ENCODE measurements at places on chromosomes 16 and 17.
A peak's percentile ranks its signal among the peaks of the same experiment; 100 is the strongest.

DNA sequence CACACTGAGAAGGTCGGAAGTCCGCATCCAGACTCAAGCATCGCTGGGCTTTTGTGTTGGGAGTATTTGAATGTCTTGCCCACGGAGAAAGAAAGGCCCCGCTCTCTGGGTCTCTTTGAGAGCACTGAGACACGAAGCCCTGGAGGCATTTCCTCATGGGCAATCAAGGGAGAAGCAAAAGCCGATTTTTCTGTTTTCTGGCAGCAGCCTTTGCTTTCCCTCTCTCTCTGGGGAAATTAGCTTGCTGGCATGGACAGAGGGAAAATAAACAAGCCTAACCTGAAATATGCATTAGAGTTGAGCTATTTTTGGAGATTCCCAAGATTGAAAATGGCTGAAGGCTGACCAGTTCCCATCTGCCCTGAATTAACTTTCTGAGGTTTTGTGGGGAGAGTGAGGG lies 238.7 kb downstream of the HAPSTR1 start:
- no peak for DNase-seq

GRCh38 chr17:49249292-49249794 lies 18.8 kb upstream of the PHOSPHO1 start:
- no peak for DNase-seq

DNA sequence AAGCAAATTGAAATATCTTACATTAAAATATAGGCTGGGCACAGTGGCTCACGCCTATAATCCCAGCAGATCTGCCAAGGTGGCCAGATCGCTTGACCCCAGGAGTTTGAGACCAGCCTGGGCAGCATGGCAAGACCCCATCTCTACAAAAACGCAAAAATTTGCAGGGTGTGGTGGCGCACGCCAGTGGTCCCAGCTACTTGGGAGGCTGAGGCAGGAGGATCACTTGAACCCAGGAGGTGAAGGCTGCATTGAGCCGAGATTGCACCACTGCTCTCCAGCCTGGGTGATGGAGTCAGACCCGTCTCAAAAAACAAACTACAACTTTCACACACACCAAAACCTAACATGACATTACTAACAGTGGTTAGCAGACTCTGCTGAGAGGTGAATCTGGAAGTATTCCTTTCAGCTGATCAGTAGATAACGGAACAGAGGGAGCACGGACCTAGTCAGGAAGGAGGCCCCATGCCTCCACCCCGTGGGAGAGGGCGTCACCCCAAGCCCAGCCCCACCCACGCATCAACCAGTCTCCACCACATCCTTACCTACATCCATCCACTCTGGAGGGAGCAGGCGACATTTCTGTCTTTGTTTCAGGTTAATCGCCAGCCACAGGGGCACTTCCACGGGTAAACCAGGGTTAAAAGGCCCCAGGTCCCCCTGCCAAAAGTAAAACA lies 1.7 kb downstream of the GINS2 start:
- DNase-seq: no peak

DNA sequence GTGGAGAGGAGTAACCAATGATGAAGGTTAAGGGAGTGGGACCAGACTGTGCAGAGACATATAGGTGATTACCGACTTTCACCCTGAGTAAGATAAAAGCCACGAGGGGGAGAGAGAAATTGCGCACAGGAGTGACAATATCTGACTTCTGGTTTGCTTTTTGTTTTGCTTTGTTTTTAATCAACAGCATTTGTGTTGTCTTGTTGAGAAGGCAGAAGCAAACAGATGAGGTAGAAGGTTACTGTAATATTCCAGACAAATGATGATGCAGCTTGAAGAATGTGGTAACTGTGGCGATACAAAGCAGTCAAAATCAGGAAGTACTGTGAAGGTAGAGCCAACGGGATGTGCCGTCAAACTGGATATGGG lies 7.5 kb downstream of the PELP1 start:
- DNase-seq: no peak

DNA sequence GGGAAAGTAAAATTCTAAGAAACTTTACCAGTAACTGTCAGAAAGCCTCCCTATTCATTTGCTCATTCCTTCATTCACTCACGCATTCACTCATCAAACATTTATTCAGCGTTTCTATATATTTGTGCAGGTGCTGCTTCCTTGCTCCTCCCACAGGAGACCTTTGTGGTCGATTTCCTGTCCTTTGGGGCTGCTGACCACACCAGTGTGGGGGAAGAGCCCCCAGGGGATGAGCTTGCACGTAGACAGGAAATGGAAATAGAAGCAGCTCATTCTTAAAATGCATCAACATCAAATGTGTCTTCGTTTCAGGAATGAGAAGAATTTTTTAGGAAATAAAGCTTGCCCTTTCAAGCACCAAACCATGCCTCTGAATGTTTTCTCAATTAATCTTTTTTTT lies 9.6 kb downstream of the PIK3R6 start:
- peak; percentile 68 for DNase-seq

GRCh38 chr16:24013054-24013636 lies 177.4 kb downstream of the PRKCB start:
- no peak for DNase-seq

- no peak for DNase-seq
Observed at GRCh38 chr17:7123844-7124243, 9.2 kb upstream of the ASGR2 start.

GRCh38 chr17:44304651-44305050 lies 3.8 kb upstream of the RUNDC3A start:
- DNase-seq: no peak

DNA sequence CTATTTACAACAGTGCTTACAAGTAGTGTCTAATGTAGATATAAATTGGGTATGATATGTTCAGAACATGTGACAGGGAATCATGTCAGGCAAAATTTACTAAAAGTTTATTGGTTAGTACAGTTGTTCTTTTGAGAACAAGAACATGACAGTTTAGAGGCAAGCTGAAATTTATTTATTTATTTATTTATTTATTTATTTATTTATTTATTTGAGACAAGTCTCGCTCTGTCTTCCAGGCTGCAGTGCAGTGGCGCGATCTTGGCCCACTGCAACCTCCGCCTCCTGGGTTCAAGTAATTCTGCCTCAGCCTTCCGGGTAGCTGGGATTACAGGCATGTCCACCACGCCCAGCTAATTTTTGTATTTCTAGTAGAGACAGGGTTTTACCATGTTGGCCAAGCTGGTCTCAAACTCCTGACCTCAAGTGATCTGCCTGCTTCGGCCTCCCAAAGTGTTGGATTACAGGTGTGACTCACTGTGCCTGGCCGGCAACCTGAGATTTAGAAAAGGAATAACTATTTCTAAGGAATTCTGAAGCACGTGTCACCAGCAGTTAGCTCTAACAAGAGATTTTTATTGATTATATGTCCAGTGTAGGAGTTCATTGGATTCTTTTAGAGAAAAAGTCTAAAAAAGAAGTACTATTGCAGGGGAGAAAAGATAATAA lies 24.9 kb downstream of the MRTFB start:
- DNase-seq: peak; percentile 72

- peak; percentile 89 for DNase-seq
Observed at GRCh38 chr17:63476459-63476853, 405 bp upstream of the ACE start.

DNA sequence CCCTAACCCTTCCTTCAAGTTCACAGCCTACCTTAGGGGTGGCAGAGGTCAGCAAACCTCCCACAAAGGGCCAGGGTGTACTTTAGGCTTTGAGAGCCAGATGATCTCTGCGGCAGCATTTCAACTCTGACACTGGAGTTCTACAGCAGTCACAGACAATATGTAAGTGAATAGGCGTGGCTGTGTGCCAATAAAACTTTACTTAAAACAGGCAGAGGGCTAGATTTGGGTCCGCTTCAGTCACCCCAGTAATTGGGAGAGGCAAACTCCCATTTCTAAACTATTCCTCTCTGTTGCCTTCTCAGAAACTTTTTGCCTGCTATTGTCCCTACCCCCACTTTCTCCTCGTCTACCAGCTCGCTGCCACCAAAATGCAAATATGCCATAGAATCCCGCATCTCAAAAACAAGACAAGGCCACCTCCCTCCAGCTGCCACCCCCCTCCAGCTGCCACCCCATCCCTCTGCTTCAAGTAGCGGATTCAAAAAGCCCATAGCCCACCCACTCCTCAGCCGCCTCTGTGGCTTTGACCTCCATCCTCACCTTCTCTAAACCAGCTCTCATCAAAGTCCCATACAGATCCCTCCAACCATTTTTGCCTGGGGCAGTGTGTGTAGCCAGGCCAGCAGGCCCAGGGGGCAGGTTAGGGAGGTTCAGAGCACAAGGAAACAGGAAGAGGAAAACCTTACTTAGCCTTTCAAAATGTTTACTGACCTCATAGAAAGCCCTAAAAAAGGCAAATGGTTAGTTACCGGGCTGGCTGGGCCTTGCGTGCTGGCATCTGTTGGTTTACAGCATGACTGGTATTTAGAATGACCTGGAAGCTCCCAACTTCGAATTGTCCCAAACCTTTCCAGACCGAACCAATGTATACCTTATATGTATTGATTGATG lies 19.9 kb upstream of the DNAH17 start:
- DNase-seq: peak; percentile 73

- DNase-seq: no peak
Observed at GRCh38 chr17:49403514-49404289, 11.0 kb downstream of the PHB1 start.

- DNase-seq: peak; percentile 91
Observed at GRCh38 chr17:55668312-55668920, 54.2 kb downstream of the TMEM100 start.

DNA sequence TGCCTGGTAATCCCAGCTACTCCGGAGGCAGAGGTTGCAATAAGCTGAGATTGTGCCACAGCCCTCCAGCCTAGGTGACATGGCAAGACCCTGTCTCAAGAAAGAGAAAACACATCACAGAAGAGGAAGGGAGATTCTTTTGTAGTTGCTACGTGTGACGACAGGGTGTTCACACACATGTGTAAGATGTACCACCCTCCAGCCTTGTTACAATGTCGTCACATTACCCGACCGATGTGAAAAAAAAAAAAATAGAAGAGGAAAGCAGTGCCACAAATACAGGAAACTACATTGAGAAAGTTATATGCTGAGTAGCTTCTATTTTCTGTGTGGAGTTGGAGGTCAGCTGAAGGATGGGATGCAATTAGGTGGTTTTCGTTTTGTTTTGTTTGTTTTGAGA lies 56.0 kb downstream of the CLUH start:
- no peak for DNase-seq

DNA sequence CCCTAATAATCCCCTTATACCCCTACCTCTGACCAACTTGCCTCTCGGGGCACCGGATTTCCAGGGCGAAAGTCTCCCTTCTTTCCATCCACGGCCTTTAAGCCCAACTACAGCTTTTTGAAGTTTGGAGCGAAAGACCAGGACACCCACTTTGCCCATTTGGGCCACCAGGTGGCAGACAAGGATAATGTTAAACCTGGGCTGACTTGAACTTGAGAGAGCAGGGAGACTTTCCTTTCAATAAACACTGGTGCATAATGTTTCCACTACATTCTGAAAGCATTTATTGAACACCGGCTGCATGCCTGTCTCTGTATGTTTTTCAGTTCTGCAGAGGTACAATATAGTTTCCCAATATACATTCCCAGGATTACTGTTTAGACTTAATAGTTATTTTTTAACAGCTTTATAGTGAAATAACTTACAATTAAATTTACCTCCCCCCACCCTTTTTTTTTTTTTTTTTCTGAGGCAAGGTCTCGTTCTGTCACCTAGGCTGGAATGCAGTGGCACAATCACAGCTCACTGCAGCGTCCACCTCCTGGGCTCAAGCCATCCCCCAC lies 6.9 kb upstream of the CES3 start:
- DNase-seq: peak; percentile 86

- no peak for DNase-seq
Observed at GRCh38 chr16:83945587-83945986, 7.5 kb upstream of the OSGIN1 start.

GRCh38 chr17:6394055-6394606 lies 40.8 kb downstream of the AIPL1 start:
- no peak for DNase-seq

GRCh38 chr17:82366749-82367148 lies 4.8 kb upstream of the UTS2R start:
- DNase-seq: no peak

- no peak for DNase-seq
Observed at GRCh38 chr16:85227084-85227945, 115.0 kb upstream of the CIBAR2 start.

GRCh38 chr17:47719411-47720152 lies 13.5 kb upstream of the TBX21 start:
- no peak for DNase-seq

DNA sequence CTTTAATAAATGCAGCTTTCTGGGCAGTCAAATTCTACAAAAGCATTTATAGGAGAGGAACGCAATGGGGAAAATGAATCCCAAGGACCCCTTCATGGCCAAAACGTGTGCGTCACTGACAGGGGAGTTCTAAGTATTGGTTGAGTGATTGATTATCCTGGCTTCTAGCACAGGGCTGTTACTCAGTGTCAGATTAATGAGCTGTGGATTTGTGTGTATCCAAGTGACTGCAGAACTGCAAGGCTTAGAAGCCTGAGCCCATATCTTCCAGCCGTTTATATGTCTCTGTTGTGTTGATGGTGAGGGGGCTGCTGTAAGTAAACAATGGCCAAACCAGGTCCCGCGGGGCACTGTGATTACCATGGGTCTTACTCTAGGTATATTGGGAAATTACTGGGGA lies 129.4 kb downstream of the SHISA9 start:
- no peak for DNase-seq

- no peak for DNase-seq
Observed at GRCh38 chr17:60231234-60231633, 81.5 kb downstream of the CA4 start.

GRCh38 chr17:60598001-60598736 lies 1.8 kb upstream of the PPM1D start:
- DNase-seq: no peak

GRCh38 chr17:4810696-4811290 lies 3.8 kb downstream of the PLD2 start:
- DNase-seq: no peak

DNA sequence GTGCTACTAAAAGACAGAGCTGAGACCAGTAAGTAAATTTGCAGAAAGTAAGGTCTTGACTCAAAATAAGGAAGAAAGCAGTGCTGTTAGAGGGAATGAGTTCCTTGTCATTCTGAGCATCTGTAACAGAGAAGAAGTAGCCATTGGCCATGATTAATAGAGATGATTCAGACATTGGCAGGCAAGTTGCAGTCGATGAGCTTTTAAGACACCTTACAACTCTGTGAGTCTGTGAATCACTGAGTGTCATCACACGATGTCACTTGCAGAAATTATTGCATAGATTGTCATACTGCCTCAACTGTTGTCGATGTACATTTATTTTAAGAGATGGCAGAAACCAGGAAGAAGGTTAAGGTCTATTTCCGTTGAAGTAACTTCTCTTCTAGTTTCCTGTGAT lies 201.1 kb upstream of the CDH13 start:
- no peak for DNase-seq

- DNase-seq: no peak
Observed at GRCh38 chr16:85094812-85095211, 17.5 kb downstream of the CIBAR2 start.

GRCh38 chr17:3035968-3036280 lies 27.5 kb downstream of the OR1D5 start:
- DNase-seq: no peak

GRCh38 chr16:26334218-26335111 lies 642.7 kb downstream of the HS3ST4 start:
- DNase-seq: no peak
